Naive thymus-derived CD4-positive, alpha-beta T cell (primary cell): ENCODE measurements at places on chromosomes 7 and 10. TPM values are rescaled to one million over a fixed set of nuclear protein-coding genes. Genes with fewer than 3 reads are reported as not detected.

Gene NXPH1
- total RNA-seq = not detected

DNA sequence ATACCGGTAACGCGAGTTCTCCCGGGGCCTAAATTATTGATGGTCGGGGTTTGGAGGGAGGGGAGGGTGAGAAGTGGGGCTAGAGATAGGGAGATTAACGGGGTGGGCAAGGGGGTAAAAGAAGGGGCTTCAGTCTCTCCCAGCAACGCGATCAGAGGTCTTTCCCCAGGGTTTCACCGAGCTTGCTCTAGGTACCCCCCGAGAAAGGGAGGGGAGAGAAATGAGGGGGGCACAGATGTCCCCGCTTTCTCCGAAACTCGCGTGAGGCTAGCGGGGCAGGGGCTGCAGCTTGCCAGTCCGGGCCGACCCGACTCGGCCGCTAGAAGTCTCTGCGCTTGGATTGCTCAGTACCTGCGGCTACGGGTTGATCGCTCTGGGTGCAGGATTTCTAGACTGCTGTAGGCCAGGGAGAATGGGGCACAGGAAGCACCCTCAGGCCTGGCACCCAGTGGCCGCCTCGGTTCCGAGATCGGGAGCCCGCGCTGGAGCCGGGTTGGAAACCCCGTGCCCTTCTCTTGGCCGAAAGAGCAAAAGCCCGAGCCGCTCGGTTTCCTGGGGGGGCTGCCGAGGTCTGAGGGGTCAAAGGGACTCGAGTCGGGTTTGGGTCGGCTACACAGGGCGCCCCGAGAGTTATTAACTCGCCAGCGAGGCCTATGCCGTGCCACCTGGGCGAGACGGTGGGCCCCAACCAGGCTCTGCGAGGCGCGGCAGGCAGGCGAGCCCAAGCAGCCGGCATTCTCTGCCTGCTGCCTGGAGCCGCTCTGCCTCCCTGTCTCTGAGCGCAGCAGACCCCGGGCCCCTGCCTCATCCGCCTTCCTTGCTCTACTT is 3.1 kb downstream of the PAX2 start:
- DNase-seq = no peak

DNA sequence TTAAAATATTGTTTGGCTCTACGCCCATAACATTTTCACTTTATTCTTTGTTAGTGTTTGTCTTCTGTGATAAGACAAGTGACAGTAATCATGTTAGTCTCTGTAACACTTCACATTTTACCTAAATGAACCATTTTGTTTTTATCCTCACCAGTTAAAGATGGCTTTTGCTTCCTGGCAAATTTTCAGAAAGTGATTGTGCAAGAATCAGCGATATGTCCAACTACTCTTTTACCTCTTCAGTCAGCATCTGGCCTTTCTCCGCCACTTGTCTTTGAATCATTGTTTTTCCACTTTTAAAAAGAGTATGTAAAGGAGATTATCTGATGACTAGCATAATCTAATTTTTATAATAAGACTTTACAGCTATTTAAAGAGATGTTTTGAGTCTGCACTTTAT is 3.5 kb downstream of the DGKB start:
- no peak for DNase-seq

DNA sequence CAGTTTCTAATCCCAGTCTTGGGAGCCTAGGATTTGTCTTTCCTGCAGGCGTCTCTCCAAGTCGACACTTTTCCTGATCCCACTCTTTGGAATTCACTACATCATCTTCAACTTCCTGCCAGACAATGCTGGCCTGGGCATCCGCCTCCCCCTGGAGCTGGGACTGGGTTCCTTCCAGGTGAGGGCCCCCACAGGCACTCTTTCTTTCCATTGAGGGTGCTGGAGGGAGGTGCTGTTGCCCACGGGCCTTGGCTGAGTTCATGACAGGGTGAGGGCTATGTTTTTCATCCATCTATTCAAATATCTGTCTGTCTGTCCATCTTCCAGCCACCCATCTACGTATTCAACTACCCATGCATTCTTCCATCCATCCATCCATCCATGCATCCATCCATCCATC is 12.6 kb downstream of the GHRHR start:
- DNase-seq = no peak

DNA sequence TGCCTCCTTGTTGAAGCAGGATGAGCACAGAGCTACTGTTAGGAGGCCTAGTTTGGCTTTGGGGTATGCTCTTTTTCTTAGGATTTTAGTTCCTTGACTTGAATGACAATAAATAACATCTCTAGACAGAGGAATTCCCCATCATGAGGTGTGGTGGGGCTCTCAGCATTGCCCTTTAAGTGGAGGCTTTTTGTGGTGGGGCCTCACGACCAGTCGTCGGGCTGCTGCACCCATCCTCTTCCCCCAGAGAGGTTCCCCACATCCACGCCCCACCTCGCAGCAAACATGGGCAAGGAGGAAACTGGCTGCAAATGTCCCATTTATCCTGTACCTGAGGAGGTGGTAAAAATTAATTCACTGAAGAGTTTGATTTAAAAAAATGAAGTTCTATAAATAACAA is 36.1 kb upstream of the TARP start:
- DNase-seq = no peak

Gene WDR86
- not detected for total RNA-seq

Gene APBB1IP
- total RNA-seq = 99.5 TPM
